WTC11 (cell line): ENCODE measurements at places on chromosomes 3 and 15. TPM values are rescaled to one million over a fixed set of nuclear protein-coding genes. Genes with fewer than 3 reads are reported as not detected.
A peak's percentile ranks its signal among the peaks of the same experiment; 100 is the strongest.

SLC4A7 gene
- 87.0 to 93.7 TPM (median 90.8 TPM) in 3 replicates for total RNA-seq

- DNase-seq = no peak
Observed at GRCh38 chr3:4996771-4997291, 17.6 kb downstream of the BHLHE40 start.

DNA sequence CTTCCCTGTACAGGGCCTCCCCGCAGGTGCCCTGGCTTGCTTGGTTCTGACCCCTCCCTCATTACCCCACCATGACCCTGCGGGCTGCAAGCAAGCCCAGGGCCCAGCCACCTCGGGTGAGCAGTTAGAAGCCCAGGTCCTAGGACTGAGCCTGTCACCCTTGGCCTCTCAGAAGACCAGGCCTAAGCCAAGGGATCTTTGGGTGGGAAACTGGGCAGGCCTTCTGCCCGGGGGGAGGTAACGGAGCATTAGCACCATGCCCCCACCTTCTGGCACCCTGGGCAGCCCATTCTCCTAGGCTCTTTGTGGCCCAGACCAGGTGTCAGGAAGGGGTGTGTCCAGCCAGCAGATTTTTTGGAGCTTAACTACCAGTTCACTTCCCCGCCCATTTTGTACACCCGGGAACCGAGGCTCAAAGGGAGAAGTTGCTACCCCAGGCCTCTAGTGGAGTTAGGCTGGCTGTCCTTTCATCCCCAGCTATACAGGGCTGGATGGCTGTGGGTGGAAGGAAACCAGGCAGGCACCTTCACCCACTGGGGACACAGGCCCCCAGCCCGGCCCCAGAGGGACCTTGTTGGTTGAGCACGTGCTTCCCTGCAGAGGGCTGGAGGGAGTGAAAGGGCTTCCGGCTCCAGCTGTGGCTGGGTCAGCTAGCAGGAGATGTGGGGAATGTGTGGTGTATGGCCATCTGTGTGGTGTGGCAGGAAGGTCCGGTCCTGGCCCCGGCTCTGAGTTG is 1.4 kb downstream of the CSK start:
- no peak for DNase-seq

PLOD2 gene
- total RNA-seq = 36.6 to 40.7 TPM (median 39.3 TPM) in 3 replicates

DNA sequence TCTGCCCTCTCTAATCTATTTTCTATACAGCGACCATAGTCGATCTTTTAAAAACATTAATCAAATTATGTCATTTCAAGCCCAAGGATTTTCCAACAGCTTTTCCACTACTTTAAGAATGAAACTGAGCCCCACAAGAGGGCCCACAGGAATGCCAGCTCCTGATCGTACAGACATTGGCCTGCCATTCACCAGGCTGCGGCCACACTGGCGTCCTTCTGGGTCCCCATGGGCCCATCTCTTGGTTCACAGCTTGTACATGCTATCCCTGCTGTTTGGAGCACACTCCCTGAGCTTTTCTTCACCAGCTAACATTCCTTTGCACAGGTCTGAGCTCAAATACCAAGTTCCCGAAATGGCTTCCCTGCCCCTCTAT is 149.6 kb downstream of the MYLK start:
- no peak for DNase-seq

KBTBD8 gene
- total RNA-seq = 14.5 to 15.7 TPM (median 15.0 TPM) in 3 replicates

SHC4 gene
- total RNA-seq = 0.44 to 0.63 TPM (median 0.46 TPM) in 3 replicates

- DNase-seq = no peak
Observed at GRCh38 chr3:193987186-193987585, 148.8 kb upstream of the HES1 start.

GRCh38 chr3:150681057-150681456 is 22.7 kb downstream of the ERICH6 start:
- DNase-seq = no peak

- DNase-seq = no peak
Observed at GRCh38 chr3:172339892-172340291, 108.4 kb downstream of the GHSR start.

DNA sequence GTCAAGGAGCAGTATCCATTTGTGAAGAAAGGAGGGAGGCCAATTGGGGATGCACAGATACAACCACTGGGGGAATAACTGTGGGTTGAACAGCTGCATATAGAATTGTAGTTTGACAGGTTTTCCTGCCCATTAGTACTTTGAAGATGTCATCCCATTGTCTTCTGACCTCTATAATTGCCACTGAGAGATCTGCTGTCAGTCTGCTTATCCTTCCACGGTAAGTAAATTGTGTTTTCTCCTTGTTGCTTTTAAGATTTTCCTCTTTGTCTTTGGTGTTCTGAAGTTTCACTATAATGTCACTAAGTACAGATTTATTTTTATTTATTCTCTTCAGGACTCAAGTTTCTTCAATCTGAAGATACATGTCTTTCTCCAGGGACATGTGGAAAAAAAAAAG is 56.6 kb downstream of the MOBP start:
- DNase-seq = no peak

GRCh38 chr3:181694805-181695660 is 16.7 kb upstream of the SOX2 start:
- peak; percentile 80 for DNase-seq

GOLGA8G gene
- not detected in 3 replicates for total RNA-seq

GRCh38 chr3:124565013-124565412 is 165.2 kb upstream of the UMPS start:
- DNase-seq = peak; percentile 81

RLBP1 gene
- not detected in 3 replicates for total RNA-seq

- no peak for DNase-seq
Observed at GRCh38 chr3:48997102-48997635, 7.1 kb downstream of the P4HTM start.

- no peak for DNase-seq
Observed at GRCh38 chr3:185788292-185788691, 36.5 kb downstream of the IGF2BP2 start.

DNA sequence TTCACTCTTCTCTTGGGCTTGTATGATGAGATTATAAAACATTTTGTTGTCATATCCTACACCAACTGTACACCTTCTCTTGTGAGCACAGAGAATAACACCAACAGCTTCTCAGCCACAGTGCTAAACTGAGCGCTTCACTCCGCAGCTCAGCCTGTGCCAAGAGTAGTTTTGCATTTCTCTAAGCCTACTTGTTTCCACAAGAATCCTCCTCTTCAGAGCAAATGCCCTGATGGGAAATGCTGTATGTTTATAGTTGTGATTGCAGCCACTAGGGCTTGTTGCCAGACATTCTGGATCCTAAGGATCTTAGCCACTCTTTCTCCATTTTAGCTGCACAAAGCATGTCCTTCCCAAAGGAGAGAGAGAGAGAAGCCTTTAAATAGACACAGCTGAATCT is 138.8 kb upstream of the PLXND1 start:
- DNase-seq = no peak

MORC1 gene
- total RNA-seq = not detected in 3 replicates
